Stimulated activated effector memory CD8-positive, alpha-beta T cell treated with anti-CD3 and anti-CD28 coated beads, Interleukin-12 subunit alpha, Interleukin-12 subunit beta, amount 100 ng/mL, for 72 hours (primary cell): ENCODE measurements at places on chromosomes 7 and 10.

DNA sequence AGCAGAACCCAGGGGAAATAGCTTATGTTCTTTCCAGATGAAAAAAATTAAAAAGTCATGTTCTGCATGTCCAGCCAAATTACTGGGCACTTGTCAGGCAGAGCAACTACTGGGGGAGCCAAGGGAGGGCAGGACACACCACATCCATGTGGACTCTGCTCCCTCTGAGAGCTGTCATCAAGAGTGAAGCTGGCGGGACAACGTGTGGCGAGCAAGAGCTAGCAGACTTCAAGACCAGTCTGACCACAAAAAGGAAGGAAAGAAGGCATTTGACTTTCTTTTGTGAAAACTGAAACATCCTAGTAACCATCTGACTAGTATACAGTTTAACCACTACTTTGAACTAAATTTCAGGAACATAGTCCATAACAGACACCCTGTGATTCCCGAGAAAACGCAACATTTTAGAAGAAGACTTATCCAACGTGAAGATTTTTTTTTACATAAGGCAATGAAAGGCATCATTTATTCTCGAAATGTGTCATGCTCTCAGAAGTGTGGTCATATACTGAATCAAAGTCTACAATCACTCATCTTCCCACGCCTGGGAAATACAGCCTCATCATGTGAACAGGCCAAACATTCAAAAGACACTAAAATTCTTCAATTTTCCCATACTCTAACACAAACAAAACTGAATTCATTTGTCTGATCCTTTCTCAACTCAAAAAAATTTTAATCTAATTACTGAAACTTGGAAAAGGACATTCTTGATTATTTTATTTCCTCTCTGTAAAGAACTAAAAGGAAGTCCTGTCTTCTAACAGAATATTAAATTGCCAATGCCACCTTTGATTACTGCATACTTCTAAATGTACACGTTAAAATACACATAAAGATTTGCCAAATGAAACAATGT, 15.5 kb downstream of the CYTH3 start:
- no peak for DNase-seq

DNA sequence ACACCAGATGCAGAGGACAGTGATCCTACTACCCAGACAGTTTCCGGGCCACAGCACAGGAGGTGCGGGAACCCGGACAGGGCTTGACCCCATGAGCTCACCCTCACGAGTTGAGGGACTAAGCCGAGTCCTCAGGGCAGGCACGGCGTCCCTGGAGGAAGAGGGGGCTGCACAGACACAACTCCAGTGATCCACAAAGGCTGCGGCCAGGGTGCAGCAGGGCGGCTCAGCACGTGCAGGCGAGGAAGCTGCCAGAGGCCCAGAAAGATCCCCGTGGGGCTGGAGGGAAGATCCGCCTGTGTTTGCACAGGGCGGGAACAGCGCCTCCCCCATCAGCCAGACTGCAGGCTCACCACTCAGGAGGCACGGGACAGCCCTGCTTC, 45.9 kb upstream of the TMEM72 start:
- no peak for DNase-seq

GRCh38 chr10:11178606-11179515, 161.2 kb downstream of the CELF2 start:
- DNase-seq: peak; percentile 89

DNA sequence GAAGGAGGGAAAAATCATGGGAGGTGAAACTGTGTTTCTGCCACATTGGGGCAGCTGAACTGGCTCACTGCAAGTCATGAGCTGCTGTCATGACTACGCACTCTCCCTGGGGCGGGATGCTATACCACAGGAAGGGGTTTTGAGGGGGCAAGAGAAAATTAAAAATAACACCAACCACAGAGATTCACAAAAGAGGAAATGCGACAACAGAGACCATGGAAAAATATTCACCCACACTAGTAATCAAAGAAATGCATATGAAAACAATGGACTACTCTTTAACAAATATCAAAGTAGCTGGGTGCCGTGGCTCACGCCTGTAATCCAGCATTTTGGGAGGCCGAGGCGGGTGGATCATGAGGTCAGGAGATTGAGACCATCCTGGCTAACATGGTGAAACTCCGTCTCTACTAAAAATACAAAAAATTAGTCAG, 65.2 kb upstream of the TM9SF3 start:
- peak; percentile 28 for DNase-seq
